ENCODE measurements at places on chromosomes 12 and 14. TPM values are rescaled to one million over a fixed set of nuclear protein-coding genes. Genes with fewer than 3 reads are reported as not detected.

Gene SMIM41
- total RNA-seq, result 2.0 TPM

Gene LIN7A
- 9.5 TPM for total RNA-seq

Gene PRICKLE1
- 9.6 TPM for total RNA-seq

Gene SERPINA3
- total RNA-seq, result 7.2 TPM

Gene RFX4
- not detected for total RNA-seq

Gene DHH
- total RNA-seq, result under 0.01 TPM

Gene LRTM2
- total RNA-seq, result not detected

- DNase-seq, result no peak
Observed at GRCh38 chr12:46965880-46966279, 113.5 kb upstream of the PCED1B start.

DNA sequence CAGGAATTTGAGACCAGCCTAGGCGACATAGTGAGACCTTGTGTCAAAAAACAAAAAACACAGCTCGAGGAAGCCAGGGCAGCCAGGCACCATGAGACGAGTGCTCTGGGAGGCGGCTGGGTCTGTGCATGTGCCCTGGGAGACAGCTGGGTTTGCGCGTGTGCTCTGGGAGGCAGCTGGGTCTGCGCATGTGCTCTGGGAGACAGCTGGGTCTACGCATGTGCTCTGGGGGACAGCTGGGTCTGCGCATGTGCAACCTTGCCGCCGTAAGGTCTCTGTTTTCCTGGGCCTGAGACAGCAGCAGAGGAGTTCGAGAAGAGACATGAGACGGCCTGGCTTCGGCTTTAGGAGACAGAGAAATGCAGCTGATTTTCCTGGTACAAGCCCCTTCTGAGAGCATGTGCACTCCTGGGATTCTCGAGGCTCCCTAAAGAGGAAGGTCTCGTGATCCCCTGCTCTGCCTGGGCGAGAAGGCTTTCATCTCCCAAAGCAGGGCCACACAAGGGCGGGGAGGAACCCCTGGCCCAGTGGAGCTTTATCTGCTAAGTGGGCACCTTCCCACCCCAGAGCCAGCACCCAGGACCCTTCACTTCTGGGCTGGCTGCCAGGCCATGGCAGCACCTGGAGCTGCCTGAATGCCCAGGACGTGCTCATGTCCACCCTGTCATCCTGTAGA is 3.5 kb upstream of the BDKRB1 start:
- DNase-seq, result no peak

DNA sequence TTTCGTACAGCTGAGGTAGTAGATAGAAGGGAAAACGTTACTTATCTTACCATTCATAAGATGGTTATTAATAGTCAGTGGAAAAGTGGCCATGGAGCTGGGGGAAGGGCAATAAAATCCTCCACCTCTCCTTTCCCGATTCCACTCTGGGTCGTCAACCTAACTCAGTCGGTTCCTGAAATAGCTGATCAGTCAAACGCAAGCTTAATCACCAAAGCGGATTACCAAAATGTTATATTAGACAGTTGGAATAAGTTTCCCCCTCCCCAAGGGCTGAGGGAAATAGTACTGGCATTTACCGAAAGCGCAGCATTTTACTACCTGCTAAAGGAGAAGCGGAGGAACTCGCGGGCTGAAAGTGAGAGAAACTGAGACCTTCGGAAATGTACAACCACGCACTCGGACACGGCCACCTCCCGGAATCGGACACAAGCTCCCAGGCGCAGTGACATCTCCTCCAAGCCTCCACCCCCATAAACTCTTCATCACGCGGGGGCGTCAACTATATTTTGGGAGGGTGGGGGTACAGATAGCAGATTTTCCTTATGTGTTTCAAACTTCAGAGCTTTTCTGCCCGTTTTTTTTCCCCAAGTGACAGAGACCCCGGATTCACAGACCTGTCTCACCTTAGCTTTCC is 1.2 kb downstream of the PPM1H start:
- peak; percentile 6 for DNase-seq

GRCh38 chr14:103712633-103713247 is 2.5 kb downstream of the XRCC3 start:
- no peak for DNase-seq

DNA sequence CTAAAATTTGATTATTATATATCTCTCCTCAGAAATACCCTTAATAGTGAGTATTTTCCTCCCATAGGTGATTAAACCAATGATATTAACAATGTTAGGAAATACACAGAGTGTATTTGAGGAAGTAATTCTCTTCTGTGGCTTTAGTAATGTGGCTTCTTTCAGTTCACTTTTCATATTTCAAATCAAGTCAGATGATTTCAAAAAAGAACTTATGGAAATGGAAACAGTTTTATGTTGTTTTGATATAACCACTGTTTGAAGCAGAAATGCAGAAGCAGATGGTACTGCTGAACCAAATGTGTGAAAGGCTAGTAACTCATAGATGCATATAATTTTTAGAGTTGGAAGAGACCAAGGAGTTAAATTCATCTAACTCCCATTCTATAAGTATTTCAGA is 1.9 kb upstream of the GPR33 start:
- DNase-seq, result no peak

DNA sequence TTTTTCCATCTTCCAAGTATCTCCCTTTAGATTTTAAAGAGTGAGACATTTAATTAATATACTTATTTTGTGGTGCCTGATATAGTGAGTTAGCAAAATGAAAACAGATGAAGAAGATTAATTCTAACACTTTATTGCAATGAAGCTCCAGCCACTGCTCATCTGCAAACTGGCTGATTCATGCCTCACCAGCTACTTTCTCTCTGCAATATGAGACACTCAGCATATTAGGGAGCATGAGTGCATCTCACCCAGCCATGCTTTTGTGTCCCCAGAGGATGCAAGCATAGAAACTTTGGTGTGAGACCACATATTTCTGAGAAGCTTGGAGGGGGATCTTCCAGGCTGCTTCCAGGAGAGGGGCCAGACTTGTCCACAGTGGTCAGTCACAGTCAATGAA is 148.6 kb downstream of the BMP4 start:
- DNase-seq, result no peak

DNA sequence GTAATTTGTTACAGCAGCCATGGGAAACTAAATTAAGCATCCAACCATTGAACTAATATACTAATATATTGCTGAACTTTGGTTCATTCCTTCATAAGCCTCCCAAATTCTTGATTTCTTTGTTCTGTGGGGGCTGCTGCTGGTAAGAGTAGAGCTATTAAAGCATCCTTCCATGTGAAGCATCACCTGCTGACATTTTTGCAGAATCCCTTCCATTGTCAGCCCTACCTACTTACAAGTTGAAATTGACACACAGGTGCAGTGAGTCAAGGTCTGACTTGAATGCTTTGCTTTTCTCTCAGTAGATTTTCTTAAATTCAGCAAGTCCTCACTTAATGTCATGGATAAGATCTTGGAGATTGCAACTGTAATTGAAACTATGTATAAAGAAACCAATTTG is 474.4 kb downstream of the APAF1 start:
- no peak for DNase-seq

DNA sequence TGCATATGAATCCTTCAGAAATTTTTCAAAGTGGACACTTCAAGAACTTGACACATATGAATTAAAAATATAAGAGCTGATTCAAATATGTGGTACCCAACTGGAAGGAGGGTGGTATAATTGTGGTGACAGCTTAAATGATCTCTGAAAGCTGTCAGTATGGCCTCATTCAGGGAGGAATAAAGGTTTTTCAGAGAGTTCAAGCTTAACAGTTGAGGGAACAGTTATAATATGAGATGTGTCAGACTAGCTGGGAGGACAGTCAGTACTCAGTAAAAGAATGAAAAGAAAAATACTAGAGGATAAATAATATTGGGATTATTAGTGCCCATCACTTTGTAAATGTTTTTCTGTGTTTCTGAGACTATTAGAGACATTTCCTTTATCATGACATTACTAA is 277.5 kb downstream of the RASSF9 start:
- no peak for DNase-seq

DNA sequence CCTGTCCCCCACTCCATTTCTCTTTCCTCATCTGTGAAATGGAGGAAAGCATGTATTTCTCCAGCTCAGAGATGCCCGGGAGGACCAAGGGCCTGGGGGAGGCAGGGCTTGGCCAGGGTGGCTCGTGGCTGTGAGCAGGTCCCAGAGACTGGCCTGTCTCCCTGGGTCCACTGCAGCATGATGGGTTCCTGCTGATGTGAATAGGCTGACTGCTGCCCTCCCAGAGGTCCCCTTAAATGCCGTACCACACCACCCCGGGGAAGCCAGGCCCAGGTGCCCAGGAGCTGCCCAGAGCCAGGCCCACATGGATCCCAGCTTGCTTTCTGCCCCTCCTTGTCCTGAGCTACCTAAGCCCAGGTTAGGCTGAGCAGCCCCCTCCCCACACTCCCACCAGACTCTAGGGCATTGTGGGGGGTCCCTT is 158.2 kb upstream of the C14orf180 start:
- no peak for DNase-seq

- peak; percentile 14 for DNase-seq
Observed at GRCh38 chr12:16531621-16532020, 74.3 kb downstream of the LMO3 start.

DNA sequence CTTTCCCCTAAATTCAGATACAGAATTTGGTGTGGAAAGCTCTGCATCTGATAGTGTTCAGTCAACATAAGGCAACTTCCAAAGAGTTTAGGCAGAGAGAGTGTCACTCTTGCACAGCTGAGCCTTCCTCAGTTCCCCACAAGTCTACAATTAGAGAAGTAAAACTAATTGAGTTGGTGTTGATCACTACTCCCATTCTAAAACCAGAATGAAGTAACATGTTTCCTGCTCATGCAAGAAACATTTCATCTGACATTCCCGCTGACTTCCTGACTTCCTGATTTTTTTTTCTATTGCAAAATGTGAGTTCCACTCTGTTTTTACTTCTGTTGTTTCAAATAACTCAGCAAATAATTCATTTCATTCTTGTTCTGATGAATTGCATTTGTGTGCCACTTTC is 271.0 kb downstream of the ALG10B start:
- DNase-seq, result no peak

- DNase-seq, result no peak
Observed at GRCh38 chr14:104427131-104427851, 152.3 kb upstream of the C14orf180 start.

- DNase-seq, result peak; percentile 15
Observed at GRCh38 chr14:94161981-94162380, 12.1 kb upstream of the PPP4R4 start.

GRCh38 chr14:69711065-69711464 is 55.9 kb upstream of the SRSF5 start:
- no peak for DNase-seq

GRCh38 chr14:81400852-81401251 is 728 bp upstream of the STON2 start:
- DNase-seq, result peak; percentile 99

DNA sequence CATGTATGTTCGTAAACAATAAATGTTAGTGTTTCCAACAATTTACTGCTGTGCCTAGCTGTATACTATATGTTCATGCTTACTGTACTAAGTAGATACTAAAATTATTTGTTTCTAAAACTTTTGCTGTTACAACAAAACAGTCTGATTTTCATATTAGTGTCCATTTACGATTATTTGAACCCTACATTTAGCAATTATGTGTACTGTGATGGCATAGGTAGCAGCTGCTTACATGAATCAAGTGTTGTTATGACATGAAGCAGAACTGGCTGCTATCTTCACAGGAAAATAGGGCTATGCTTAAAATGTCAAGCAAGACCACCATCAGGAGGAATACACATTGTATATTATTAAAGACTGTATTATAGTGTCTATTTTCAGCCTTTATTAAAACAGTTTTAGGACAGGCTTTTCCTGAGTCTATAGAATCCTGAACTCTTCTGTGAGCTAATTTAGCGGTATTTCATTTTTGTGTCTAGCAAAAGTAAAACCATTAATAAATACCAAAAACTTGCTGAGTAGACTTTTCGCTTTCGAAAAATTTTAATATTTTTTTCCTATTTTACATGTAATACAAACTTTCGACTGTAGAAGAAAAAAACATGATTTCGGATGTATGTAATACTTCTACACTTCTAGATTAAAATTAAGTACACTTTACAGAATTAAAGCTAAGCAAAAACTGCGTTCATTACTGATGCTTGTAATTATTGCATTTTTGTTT is 1.1 kb upstream of the WDR89 start:
- DNase-seq, result no peak

Data from fibroblast of lung (primary cell).